ACHN (cell line): ENCODE measurements at places on chromosomes 2 and 18.
A peak's percentile ranks its signal among the peaks of the same experiment; 100 is the strongest.

DNA sequence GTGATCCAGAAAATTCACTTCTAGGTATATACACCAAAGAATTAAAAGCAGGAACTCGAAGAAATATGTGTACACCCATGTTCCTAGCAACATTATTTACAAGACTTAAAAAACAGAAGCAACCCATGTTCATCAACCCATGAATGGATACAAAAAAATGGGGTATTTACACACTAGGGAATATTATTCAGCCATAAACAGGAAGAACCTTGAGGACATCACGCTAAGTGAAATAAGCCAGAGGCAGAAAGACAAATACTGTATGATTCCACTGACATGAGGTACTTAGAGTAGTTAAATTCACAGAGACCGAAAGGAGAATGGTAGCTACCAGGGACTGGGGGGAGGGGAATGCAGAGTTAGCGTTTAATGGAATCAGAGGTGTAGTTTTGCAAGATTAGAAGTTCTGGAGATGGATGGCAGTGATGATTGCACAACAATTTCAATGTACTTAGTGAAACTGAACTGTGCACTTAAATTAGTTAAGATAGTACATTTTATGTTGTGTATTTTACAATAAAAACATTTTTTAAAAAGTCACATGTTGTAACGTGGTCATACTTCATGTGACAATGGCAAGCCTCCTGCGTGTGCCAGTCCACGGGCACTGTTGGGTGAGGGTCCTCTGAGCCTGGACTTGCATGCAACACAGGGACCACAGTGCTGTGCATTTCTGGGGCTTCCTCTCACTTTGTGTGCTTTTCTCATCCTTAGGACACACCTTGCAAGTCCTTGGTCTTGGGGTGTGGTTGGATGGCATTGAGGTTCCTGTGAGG, 206.1 kb upstream of the HDAC4 start:
- DNase-seq, result no peak

DNA sequence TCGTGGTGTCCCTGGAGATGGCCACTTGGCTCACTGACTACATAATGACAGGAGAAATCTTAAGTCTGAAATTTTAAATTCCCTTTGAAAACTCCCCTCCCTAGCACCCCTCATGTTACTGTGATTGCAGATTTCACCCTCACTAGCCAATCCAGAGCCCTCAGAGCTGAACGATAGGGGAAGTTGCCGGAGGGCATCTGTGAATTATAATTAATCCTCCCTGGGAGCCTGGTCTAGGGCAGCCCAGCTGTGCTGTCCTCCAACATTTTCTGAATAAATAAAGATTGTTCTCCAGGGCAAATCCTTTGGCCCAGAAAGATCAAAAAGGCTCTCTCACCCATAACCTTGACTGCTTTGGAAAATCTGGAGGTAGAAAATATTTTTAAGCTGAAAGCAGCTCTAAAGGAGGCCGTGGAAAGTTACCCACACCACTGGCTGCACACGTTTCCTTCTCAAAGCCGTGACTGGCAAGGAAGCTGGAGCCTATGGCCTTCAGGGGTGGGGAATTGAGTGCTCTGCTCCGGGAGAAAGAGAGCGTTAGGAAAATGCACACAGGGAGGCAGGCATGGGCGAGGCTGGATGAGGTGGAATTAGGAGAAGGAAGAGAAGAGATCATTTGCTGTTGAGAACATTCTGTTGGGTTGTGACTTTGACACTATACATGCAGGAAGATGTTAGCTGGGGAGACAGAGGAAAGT, 68.9 kb upstream of the CNGA3 start:
- DNase-seq, result no peak

- DNase-seq, result no peak
These were observed 40.1 kb downstream of the GTF3C3 start for GRCh38 chr2:196759378-196759706.

DNA sequence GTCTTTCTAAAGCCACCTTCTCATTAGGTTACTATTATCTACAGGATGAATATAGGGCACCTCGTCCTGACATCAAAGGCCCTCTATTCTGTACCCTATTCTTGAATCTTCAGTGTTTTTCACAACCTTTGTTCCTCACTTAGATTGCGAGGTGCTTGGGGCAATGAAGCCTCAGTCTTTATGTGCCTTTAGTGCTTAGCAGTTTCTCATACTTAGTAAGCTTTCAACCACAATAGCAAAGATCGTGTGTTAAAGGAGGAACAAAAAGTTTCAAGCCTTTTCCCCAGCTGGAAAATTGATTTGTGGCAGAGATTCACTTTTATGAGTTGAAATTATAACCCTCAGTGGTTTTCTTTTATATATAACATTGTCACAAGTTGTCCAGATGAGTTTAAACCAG, 226.9 kb downstream of the MYO3B start:
- no peak for DNase-seq

DNA sequence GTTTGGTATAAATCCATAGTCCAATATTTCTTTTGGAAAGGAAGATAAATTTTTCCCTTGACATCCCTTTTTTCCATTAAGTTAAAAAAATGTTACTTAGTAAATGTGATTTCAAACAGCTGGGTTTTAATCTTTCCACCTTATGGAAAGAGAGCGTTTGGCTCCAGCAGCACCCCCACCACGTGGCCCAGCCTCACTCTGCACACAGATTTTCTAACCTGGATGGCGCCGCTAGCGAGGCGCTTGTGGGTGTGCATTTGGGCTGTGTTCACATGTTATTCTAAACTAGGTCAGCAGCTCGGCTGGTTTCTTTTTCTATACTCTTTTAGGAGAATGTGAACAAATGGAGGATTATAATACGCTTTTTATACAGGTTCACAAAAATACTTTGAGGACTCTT, 218.0 kb downstream of the LDLRAD4 start:
- no peak for DNase-seq

- DNase-seq, result peak; percentile 18
These were observed 17.9 kb upstream of the VPS4B start for GRCh38 chr18:63440219-63440618.

- no peak for DNase-seq
These were observed 66.7 kb upstream of the SLC14A2 start for GRCh38 chr18:45548614-45549013.

DNA sequence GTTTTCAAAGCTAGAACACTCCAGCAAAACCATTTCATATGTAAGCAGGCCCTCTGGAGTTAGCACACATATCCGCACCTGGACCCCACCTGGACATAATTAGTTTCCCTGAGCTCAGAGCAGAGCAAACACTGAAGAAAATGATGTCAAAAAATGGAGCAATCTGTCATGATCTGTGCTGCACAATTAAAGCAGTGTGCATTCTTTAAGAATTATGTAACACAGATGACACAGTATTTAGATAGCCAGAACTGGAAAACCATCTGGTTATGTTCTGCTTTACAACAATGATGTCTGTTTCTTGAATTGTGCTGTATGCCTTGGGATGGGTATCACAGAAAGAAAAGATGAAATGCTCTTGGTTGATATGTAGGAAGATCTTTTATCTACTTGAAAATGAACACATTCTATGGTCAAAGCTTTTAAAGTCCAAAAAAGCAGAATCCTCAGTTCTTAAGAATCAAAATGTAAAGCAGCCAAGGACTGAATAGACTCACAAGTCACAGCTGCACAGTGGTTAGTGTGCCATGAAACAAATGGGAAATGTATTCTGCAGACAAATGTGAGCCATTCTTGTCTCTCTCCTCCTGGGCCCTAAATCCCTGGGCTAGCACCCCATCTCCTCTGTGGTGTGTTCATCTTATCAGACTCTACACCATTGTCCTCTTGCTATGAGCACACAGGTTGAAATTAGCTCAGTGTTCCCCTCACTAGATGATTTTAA, 36.8 kb downstream of the HRH4 start:
- no peak for DNase-seq

DNA sequence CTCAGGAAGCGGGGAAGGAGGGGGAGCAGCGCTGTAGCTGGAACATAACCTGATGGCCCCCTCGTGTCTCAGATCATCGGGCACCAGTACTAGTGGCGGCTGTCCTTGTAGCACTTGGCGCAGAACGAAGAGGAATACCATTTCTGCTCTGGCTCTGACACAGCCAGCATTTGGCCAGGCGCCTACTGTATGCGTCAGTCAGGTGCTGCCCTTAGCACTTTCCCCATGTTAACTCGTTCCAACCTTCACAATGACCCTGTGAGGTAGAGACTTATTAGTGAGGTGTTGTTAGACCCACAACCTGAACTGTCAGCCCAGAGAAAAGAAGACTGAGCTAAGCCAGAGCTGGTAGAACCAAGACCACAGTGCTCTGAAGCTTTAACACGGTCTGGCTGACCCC, 47.7 kb upstream of the EML6 start:
- DNase-seq, result no peak

- no peak for DNase-seq
These were observed 6.3 kb downstream of the ANKRD53 start for GRCh38 chr2:70984576-70985282.

DNA sequence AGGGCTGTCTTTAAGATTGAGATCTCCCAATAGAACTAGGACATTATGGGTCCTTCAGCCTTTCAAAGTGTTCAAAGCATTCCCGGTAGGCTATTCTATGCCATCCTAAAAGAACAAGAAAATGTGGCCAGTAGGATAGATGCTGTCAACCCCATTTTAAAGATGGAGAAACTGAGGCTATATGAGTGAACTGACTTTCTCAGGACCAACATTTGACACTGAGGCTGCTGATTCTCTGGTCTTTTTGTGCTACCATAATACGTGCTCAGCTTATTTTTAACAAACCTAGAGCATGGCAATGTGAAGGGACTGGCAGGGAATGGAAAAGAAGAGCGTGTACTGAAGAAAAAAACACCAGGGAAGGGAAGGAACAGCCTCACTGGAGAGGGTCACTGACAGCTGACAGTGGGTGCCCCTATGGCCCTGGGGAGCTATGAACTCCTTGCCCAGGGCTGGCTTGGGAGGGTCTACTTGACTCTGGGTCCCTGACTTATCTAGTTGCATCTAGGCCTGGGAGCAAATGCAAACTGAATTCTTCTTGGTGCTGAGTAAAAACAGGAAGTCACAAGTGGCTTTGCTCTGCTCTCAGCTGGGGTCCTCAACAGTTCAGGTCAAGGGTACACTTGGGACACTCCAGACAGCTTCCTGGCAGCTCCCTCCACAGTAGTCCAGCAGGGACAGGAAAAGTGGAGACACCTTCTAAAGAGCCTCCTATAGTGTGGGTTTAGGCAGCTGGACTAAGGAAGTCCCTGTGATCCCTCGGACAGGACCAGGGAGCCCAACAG, 2.3 kb downstream of the CYRIA start:
- no peak for DNase-seq

GRCh38 chr18:25279133-25279532, 72.8 kb downstream of the ZNF521 start:
- DNase-seq, result no peak

DNA sequence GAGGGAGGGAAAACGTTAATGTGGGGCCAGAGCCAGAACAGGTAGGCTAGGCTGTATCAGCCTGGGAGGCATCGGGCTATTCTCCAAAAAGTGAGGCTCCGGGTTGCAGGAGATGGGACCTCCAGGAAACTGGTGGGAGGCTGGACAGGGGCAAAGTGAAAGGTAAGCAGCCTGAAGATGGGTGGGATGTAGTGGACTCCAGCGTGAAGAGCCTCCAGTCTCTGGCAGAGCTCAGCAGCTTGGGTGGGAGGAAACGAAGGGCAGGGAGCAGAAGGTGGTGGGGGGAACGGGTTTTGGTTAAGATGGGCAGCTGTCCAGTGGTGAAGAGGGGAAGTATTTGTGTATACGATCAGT, 3.1 kb upstream of the EMX1 start:
- DNase-seq, result no peak

GRCh38 chr2:5913711-5914395, 221.7 kb downstream of the SOX11 start:
- no peak for DNase-seq

DNA sequence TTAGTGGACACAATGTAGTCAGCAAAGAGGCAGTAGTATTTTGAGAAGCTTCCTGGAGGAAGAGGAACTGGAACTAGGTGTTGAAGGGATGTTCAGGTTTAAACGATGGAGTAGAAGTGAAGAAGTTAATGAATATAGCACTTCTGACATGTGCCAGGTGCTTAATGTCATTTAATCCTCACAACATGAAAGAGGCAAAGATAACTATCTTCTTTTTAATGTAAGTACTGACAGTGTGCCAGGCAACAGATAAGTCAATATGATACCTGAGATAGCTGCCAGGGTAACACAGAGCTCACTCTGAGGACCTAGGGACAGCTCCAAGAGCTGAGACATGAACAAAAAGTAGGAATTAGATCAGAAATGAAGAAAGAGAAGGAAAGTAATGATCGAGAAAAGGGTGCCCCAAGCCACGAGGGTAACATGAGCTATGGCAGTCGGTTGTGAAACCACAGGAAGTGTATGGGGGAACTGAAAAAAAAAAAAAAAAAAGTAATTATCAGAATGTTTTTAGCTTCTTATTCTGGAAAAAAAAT, 140.7 kb downstream of the RNF144A start:
- no peak for DNase-seq
